ENCODE measurements at places on chromosomes 7 and 10.

- DNase-seq: no peak
Measured at GRCh38 chr7:22672846-22673680, 53.9 kb upstream of the IL6 start.

GRCh38 chr7:45078125-45078681 is 10.6 kb downstream of the NACAD start:
- DNase-seq: no peak

DNA sequence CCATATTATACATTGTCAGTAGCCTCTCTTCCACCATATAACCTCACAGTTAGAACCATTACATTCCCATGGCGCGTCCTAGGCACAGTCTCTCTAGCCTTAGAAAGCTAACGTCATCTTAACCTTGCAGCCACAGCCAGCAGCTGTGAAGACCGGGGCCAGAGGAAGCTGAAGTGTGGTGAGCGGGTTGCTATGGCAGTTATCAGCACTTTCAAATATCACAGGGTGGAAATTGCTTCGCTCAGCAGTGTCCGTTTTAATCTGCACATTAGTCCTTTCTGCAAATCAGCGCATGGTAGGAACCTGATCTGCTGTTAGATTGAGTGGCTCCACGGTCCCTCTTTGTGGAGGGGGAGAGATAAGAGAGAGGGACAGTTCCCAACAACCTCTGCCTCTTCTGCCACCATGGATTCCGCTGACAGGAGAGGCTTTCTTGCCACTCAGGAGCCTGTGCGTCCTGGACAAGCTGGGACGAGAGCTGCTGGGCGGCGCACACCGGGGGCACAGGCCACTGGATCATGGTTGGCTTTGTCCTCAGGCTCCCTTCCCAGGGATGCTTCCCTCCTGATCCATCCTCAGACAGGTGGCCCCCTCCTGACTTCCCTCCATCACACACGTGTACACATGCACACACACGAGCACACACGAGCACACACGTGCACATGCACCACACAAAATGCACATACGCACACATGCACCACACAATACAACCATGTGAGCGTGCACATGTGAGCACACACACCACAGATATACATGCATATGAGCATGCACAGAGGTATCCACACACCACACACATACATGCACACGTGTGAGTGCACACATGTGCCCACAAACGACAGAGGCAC is 93.8 kb downstream of the WDR37 start:
- DNase-seq: no peak

DNA sequence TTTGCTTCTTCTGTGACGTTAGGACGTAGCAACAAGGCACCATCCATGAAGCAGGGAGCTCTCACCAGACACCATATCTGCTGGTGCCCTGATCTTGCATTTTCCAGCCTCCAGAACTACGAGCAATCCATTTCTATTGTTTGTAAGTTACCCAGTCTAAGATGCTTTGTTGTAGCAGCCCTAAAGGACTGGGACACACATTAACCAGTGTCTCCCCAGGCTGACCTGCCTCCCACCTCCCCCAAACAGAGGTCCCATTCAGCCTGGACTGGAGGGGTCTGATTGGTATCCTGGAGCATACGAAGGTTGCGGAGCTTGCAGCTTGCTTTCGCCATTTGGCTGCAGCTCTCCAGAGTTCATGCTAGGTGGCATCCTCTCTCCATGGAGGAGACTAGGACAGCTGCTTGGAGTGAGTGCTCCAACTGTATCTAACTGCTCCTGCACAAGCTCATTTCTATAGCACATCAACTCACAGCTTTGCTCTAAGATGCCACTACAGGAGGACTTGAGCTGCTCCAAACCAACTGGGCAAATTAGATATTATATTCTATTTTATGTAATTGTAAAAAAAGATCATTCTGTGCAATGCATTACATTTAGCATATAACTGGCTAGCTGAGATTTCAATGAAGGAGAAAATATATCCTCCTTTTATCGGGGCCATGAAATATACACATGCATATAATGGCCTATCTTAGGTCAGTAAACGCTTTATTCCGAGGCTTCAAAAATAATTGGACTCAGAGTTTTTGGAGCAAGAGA is 8.0 kb upstream of the GRK5 start:
- DNase-seq: peak; percentile 37

GRCh38 chr10:31739711-31740110 is 188.9 kb downstream of the ARHGAP12 start:
- no peak for DNase-seq

DNA sequence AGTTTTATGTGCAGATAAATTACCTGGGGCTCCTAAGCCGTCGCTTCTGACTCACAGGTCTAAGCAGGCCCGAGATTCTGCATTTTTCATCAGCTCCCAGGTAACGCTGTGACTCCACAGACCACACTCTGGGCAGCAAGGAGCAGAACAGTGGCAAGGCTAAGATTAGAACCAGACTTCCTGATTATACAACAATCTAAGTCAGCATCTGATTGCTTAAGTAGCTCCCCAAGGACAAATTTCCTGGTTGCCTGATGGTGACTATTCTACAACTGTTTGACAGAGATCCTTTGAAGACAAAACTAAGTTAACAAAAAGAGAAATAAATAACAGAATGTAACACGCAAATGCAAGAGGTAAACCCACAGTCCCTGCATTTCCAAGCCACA is 69.0 kb downstream of the CREB3L2 start:
- peak; percentile 23 for DNase-seq

DNA sequence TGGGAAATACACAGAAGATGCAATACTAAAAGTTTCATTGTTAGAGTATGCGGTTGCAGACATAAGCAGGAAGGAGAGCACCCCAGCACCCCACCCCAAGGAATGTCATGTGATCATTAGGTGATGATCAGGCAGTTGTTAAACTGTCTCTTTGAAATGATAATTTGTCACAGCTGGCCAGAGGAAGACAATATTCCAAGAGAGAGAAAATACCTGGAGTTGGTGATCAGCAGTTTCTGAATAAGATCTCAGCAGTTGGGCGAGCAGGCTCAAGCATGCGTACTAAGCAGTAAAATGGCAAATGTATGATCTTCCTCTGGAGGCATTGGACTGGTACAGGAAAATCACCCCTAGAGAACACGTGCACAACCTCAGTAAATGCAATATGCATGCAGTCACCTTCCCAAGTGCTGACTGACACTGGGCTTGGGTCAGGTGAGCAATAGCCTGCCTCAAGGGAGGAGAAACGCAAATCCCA is 250.1 kb upstream of the MBL2 start:
- peak; percentile 26 for DNase-seq

DNA sequence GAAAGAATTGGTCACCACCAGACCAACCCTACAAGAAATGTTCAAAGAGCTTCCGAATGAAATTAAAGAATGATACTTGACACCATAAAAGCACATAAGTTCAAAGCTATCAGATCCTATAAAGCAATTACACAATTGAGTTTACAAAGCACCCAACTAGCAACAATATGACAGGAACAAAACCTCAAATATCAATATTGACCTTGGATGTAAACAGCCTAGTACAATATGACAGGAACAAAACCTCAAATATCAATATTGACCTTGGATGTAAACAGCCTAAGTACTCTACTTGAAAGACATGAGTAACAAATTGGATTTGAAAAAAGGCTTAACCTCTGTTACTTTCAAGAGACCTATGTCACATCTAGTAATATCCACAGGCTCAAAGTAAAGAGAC is 1201.4 kb downstream of the XPNPEP1 start:
- DNase-seq: no peak

Data from right kidney (tissue), 9 donors.